ENCODE measurements at places on chromosomes 3 and 15.

DNA sequence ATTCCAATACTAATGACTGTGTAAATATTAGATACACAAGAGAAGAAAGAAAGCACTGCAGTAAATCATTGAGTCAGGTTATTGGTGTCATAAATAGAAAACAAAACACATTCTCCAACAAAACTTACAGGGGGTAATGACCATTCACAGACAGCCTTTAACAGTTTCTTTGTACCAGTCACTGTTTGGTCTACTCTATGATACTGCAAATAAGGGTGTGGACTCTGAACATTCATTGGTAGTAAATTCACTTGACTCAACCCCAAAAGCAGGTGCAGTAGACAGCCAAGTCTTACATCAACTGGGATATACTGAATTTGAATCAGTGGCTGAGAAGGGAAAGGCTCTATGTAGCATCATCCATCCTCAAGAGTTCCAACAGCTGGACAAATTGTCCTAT, 463.5 kb downstream of the FOXP1 start:
- DNase-seq, result no peak

- no peak for DNase-seq
Observed at GRCh38 chr3:64627471-64628321, 60.1 kb downstream of the ADAMTS9 start.

DNA sequence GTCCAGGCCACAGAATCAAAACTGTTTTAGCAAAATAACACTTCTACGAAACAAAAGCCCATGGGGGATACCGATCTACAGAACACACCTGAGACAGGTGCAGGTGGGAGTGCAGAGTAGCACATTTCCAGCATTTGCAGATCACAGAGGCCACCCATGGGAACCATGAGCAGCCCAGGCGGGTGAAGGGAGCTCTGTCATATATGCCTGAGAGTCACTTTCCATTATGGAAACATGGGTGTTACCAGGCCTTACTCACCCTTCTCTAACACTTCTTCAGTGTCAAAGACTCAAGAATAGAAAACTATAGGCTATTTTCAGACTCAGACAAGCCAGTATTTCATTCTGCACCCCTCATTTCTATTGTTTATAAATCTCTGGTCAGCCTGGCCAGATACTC, 3.5 kb downstream of the PLA1A start:
- no peak for DNase-seq

DNA sequence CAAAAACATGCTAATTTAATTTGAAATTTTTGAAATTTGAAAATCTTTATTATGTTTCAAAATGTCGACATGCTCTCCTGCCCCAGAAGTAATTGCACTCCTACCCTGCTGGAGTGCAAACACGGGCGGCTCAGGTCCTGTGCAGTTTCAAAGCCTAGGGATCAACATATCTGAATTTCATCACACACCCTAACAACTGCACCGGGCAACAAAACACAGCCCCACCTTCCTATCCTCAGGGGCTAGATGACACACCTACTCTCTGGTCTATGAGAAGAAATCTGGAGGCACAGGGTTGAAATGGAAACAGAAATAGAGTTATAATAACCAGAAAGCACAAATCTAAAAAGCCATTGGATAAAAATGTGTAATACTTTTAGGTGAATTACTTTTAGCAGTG, 61.4 kb downstream of the BFSP2 start:
- no peak for DNase-seq

GRCh38 chr15:85956532-85957275, 123.0 kb upstream of the AGBL1 start:
- no peak for DNase-seq

DNA sequence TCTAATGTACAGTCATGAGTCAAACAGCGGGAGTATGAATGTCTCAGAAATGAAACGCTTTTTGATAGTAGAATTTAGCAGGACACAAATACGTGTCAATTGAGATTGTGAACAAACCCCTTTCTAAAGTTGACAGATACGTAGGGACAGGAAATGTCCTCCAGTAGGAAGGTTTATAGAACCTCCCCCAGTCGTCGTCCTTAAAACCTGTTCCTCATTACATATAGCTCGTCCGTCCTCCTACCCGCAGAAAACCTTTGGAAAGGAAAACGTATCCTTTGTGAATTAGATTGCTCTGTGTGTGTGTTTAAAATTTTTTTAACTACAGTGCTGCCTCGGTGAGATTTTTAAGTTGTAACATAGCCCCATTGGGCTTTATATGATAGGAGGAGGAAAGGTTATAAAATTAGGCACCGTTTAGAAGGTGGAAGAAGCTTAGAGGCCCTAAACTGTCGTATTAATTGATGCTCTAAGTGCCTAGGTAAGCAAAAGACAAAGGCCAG, 4.1 kb downstream of the UBE2E1 start:
- no peak for DNase-seq

- no peak for DNase-seq
Observed at GRCh38 chr3:194727435-194728128, 41.9 kb downstream of the FAM43A start.
